ENCODE measurements at places on chromosomes 11 and 22.

- no peak for DNase-seq
Measured at GRCh38 chr11:127369356-127369755, 368.8 kb upstream of the KIRREL3 start.

DNA sequence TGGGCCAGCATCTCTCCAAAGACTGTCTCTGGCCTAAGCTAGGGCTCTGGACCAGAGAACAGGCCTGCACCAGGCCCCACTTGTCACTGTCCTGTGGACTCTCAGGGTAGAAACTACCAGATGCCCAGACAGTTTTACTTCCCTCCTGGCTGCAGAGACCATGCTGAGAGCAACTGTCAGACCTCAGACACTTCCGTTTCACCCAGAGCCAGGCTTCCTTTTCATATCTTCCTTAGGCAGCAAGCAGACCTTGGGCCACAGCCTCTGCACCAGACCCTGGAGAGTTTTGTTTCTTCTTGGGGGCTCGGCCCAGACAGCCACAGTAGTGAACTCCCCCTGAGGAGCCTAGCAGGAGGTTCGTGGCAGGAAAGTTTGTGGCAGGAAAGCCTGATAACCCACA is 12.1 kb upstream of the FCHSD2 start:
- no peak for DNase-seq

GRCh38 chr11:11580012-11580411 is 41.8 kb downstream of the GALNT18 start:
- DNase-seq = no peak

GRCh38 chr11:21888814-21889213 is 304.1 kb upstream of the ANO5 start:
- DNase-seq = no peak

Measured in stimulated activated CD4-positive, alpha-beta T cell treated with anti-CD3 and anti-CD28 coated beads, Interleukin-4, amount 100 ng/mL, for 1 hour (primary cell).